KBM-7 (cell line): ENCODE measurements at places on chromosomes 11 and 22.
A peak's percentile ranks its signal among the peaks of the same experiment; 100 is the strongest.

DNA sequence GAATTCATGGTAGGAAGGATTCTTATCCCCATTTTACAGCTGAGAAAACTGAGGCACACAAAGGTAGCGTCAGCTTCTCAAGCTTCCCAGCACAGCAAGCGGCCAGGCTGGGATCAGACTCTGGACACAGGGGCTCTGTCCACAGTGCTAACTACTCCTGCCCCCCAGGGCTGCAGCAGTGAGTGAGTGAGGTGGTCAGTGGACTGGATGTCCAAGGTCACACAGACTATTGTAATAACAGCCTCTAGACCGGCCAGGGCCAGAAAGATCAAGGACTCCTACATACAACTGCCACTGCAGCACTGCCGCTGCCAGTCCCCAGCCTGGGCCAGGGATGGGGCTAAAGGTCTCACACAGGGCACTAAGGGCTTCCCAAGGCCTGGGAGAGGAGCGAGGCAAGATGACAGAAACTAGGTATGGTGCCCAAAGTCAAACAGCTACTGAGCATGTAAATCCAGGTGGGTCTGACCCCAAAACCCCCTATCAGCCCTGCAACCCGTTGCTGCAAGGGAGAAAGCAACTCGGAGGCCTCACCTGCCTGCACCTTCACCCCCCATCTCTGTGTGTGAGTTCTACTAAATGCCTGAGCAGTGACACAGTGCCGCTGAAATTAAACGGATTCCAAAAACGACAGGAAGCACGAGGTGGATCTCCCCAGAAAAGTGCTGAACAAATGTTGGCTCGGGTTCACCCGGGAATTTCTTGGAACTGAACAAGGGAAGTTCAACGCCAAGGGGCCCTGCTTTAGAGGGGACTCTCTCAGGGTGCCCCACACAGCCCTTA, 161.8 kb upstream of the GRK3 start:
- DNase-seq, result peak; percentile 15

- no peak for DNase-seq
These were observed 32.2 kb downstream of the SERPINH1 start for GRCh38 chr11:75594211-75594610.

DNA sequence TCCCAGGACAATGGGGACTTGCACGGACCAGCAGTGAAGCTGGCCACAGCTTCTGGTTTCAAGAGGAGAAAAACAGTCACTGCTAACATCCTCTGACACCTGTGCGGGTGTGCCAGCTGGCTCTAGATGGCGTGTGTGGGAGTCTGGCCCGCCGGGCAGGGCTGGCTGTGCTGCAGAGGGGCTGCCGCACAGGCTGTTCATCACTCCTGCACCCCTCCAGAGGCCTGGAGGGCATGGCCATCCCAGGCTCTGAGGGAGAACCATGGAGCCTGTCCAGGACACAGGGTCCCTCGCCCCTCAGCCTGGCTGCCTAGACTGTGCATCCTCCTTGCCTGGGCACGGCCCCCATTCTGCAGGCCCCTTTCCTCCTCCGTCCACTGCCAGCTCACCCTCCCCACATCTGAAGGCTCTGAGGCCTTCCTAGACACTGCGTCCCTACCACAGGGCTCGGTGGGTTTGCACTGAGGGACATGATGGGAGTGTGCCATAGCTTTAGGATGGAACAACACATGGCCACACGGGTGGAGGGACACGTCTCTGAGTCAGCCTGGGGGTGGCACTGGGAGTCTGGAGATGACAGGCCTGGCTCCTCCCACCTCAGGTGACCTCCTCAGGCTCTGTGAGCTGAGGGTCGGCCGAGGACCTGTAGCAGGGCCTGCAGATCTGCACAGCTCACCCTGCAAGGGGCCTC, 42.1 kb upstream of the GNB1L start:
- DNase-seq, result no peak

GRCh38 chr11:78037056-78037455, 14.0 kb upstream of the KCTD14 start:
- DNase-seq, result no peak

DNA sequence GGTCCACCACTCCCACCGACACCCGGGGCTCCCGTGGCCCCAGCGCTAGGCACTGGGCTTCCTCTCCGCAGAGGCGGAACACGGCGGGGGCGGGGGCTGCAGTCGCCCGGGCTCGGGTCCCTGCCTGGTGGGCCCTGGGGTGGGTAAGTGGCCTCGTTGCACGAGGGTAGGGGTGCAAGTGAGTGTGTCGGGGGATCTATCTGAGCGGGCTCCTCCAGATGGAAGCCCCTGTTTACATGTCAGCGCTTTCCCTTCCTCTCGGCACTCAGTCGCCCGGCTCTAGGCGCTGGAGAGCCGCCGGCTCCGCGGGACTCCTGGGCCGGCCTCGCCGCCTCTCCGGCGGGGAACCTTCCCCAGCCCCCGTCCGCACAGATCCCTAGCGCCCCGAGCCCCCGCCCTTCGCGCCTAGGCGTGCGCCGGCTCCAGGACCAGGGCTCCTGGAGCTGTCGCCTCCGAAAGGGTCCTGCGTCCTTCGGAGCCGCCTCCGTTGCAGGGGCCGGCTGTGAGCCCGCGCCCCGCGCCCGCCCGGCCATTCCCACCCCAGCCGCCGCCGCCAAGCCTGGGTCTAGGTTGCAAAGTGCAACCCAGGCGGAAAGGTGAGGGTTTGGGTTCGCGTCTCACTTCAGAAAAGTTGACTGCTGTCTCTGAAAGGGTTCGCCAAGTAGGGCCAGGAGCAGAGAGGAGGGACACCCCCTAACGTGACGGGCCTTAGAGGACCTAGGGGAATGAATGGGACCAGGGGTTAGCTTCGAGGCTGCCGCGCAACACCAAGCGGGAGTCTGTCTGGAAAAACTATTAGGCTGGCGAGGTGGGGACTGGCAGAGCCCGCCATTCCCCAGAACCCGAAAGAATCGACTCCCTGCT, 978 bp downstream of the FLI1 start:
- no peak for DNase-seq

GRCh38 chr11:129146191-129146590, 45.9 kb downstream of the ARHGAP32 start:
- DNase-seq, result no peak

DNA sequence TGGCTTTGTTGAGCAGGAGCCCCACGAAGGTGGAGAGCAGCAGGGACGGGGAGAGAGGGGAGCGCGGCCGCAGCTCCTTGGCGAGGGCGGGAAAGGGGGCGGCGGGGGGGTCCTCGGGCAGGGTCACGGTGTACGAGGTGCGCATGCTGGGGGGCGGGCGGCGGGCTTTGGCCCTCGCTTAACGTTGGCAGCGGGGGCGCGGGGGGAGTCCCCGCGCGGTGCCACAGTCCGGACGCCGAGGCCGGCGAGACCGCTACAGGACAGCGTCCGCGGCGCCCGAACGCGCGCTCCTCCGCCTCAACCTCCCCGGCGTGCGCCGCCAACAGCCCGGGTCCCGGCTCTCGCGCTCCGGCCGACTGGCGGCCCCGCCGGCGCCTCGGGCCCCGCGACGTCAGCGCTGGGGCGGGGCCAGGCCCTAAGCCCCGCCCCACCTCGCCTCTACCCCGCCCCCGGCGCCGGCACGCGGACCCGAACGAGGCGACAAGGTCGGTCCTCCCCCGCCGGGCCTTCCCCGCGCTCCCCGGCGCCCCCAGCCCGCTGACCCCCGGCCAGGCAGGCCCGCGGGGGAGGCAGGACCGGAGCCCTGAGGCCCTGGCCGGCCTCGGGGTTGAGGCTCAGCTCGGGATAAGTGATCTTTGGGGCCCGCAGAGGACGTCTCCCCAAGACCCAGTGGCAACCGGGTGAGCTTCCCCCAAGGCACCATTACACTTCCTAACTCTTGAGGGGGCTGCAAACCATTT, 17.5 kb downstream of the USP2 start:
- DNase-seq, result no peak

DNA sequence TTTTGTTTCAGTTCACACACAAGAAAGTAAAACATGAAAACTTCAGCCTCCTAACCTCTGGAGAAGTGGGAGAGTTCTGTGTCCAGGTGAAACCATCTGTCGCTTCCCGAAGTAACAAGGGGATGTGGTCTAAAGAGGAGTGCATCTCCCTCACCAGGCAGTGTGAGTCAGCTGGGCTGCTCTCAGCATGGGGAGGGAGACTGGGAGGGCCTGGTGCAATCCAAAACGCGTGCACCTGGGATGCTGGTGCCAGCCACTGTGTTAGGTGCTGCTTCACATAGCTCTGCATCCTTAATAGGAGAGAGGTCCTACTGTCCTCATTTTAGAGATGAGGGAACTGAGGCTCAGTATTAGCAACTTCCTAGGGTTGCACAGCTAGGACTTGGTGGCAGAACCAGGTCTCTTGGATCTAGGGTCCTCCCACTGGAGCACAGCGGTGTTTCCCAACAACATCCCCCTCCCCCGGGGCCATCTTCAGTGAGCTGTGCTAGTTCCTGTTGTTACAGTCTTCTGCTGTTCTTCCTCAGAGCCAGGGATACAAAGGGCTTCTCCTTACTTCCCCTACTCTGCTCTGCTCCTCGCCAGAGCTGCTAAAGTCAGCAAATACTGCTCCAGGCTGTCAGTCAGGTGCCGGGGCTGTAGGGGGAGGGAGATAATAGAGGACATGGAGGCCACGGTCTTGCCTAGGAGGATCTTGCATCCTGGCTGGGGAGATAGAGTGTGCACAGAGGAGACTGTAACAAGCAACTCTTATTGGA, 8.0 kb downstream of the IL10RA start:
- DNase-seq, result peak; percentile 45

DNA sequence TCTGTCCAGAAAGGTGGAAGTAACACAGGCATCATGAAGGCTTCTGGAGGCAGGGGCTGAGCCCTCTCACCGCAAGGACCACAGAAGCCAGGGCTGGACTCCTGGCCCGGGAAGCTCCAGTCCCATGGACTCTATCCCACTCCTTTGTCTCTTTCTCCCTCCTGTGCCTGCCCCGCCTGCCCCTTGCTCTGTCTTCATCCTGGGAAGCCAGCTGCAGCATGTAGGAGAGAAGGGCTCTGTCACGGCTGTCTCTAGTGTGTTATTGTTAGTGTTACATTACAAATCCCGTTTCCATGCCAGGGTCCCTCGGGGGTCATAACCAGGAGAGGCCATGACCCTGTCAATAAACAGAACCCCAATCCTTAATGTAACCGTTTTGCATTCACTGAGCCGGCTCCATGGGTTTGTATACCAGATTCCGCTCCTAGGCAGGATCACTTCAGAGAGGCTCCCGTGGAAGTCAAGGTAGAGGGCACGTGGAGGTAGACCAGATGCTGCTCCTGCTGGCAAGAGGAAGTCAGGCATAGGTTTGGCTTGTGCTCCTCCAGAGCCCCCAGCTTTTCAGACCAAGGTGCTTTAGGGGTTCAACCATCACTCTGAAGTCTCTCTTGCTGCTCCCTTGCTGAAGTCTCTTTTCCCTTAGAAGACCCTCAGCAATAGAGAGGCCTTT, 293.2 kb downstream of the ETS1 start:
- DNase-seq, result no peak
